ENCODE measurements at places on chromosomes 2 and 18.

- no peak for DNase-seq
Observed at GRCh38 chr2:55416786-55417568, 2.7 kb downstream of the CCDC88A start.

GRCh38 chr18:64403784-64404503 lies 255.1 kb upstream of the LINC00305 start:
- no peak for DNase-seq

DNA sequence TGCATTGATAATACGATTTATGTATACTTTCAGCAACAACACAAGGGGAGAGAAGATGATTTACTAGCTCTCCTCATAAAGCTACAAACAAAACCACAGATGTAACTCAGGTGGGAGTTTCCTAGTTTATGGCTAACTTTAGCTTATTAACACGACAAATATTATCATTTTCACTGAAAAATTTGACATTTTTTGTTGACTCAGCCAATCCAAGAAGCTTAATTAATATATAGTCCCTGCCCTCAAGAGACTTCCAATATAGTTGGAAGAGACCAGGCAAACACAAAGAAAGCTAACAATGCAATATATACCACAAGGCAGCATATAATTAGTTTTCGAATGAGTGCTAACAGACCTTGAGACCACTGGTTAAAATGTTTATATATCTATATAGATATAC lies 775 bp downstream of the WDR12 start:
- no peak for DNase-seq

DNA sequence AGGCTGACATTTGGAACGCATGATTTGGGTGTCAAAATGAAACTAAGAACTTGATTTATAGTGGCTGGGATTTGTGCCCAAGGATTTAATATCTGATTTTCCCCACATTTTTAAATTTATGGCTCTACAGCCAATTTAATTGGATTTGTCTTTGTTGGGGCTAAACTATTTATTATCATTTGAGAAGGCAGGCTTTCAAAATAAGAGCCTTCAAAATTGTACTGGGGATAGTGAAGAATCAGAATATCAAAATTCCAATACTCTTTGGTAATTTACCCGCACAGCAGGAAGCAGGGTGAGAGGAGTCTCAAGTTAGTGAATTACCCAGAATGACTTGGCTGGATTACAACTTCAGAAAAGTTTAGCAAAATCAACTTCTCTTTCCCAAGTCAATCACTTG lies 278.1 kb downstream of the LRATD1 start:
- no peak for DNase-seq

GRCh38 chr18:8938817-8939216 lies 163.7 kb upstream of the NDUFV2 start:
- DNase-seq, result no peak

GRCh38 chr2:86066007-86066578 lies 39.6 kb downstream of the POLR1A start:
- no peak for DNase-seq

DNA sequence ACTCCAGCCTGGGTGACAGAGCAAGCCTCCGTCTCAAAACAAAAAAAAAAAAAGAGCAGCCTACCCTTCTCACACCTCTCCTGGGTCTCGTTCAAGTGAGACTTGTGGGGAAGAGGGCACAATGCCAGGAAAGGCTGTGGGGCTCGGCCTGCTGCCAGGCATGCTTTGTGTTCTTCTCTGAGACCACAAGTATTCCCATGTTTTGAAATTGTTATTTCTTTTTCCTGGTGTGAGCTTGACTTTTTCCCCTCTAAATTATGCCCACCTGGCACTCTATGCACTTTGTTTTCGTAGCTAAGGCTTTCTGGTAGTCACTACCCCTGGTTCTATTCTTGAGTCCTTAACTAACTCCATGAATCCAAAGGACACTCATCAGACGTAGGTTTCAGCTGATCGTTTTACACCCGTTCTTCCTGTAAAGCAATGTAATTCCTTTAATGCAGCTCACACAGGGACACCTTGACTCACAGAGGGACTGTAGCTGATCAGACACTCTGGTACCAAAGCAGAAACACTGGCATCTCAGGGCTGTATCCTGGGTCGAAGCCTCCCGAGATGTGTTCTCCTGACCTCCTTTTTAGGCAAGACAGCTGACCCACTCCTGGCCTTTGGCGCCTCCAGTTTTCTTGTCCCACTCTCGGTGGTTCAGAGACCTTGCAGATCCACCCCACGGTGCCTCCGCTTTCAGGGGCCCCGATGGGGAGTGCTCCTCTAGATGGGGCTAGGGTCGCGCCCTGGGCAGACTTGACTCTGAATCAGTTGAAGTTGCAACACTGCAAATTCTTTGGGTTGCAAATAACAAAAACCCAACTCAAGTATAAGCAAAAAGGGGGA lies 193.3 kb upstream of the AGAP1 start:
- no peak for DNase-seq

- DNase-seq, result no peak
Observed at GRCh38 chr2:143150287-143150686, 21.1 kb downstream of the ARHGAP15 start.

GRCh38 chr2:207149249-207150213 lies 16.2 kb downstream of the KLF7 start:
- DNase-seq, result no peak

DNA sequence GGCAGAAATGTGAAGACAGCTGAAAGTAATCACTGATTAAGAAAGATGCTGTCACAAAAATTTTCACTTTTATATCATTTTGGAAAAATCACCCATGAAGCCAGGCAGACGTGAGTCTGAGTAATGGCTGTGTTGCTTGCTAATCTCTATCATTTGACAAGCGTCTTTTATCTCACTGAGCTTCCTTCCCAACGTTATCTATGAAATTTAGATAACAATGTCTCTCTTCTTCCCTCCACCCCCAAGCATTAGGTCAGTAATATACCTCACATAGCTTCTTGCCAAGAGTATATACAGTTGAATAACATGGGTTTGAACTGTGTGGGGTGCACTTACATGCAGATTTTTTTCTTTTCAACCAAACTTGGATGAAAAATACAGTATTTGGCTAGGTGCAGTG lies 388.6 kb upstream of the NRXN1 start:
- DNase-seq, result no peak

DNA sequence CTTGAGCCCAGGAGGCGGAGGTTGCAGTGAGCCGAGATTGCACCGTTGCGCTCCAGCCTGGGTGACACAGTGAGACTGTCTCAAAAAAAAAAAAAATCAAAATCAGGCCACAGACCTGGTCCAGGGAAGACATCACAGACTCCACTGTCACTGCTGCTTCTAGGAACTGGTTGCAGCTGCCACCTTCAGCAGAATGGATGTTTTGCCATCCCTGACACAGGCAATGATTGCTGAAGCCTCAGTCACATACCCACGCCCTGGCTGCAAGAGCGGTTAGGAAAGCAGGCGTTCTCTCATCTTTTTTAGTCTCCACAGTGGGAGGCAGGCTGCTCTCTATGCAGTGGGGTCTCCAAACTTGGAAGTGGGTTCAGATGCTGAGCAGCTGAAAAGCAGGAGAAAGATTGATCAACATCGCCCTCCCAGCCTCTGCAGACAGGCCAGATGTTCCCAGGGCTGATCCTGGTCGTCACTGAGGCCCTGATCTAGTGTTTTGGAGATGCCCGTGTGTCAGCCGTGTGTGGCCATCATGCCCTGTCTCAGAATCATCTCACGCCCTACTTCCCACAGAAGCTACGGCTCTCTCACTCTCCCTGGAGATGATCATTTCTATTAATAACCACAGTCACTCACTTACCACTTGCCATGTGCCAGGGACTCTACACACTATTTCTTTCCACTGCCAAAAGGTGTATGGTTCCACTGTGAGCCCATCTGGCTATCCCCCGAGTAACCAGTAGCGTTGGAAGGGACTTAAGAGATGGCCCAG lies 91.8 kb downstream of the PLB1 start:
- DNase-seq, result no peak
